ENCODE measurements at places on chromosomes 7 and 10. TPM values are rescaled to one million over a fixed set of nuclear protein-coding genes. Genes with fewer than 3 reads are reported as not detected.
A peak's percentile ranks its signal among the peaks of the same experiment; 100 is the strongest.

GRCh38 chr7:47342296-47343060, 239.4 kb downstream of the TNS3 start:
- no peak overlapping the region for H3K4me3 ChIP-seq
- no peaks in the 10 kb centered on the region for H3K27me3 ChIP-seq
- peaks cover 29% of the 10 kb centered on the region for H3K36me3 ChIP-seq
- DNase-seq: no peak
- no peak overlapping the region for H3K27ac ChIP-seq
- peaks cover 15% of the 10 kb centered on the region for H3K4me1 ChIP-seq

GRCh38 chr10:90087197-90088023, 386.0 kb downstream of the KIF20B start:
- H3K4me1 ChIP-seq: no peaks in the 10 kb centered on the region
- no peaks in the 10 kb centered on the region for H3K27me3 ChIP-seq
- H3K27ac ChIP-seq: no peak overlapping the region
- no peaks in the 10 kb centered on the region for H3K36me3 ChIP-seq
- no peak overlapping the region for H3K4me3 ChIP-seq
- no peak for DNase-seq

DNA sequence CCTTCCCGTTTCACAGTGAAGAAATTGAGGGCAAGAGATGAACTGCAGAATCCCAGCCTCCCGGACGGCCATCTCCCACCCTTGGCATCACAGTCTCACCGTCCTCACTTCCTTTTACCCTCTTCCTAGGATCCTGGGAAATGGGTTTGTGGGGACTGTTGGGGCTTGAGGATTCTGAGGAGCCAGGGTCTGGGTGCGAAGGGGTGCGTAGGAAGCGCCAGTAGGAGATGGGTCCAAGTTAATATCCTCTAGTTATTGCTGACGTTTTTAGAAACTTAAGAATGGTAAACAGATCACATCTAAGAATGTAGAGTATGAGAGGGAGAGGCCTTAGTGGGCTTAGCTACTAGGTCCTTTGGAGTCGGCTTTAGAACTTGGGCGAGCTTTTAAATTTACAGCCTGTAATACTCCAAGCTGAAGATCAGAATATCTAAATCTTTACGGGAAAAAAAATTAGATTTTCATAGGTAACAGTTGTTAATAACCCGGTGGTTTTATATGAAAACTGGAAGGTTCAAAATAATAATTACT, 696 bp downstream of the MALSU1 start:
- peak overlapping the region; percentile 90 for H3K4me3 ChIP-seq
- no peak for DNase-seq

DNA sequence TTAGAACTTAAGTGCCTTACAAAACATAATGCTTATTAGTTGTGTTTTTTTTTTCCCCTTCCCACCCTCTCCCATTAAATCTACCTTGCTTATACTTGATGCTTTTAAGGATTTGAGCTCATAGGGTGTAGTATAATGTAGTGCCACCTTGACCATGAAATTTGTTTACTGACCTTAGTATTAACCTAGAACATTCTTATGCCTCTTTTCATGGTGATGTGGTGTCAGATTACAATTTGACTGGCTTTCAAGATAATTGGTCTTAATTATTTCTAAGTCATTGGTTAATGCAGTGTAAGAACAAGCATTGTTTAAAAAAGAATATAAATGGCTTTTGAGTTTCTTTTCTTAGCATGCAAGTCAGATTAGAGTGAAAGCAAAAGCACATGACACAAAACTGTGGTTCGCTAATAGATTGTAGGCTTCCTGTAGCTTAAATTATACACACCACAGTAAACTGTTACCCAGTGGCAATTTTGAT, 61.8 kb downstream of the ADD3 start:
- no peak for DNase-seq
- peaks cover 34% of the 10 kb centered on the region for H3K4me1 ChIP-seq
- H3K36me3 ChIP-seq: peaks cover 1% of the 10 kb centered on the region
- no peak overlapping the region for H3K4me3 ChIP-seq

DNA sequence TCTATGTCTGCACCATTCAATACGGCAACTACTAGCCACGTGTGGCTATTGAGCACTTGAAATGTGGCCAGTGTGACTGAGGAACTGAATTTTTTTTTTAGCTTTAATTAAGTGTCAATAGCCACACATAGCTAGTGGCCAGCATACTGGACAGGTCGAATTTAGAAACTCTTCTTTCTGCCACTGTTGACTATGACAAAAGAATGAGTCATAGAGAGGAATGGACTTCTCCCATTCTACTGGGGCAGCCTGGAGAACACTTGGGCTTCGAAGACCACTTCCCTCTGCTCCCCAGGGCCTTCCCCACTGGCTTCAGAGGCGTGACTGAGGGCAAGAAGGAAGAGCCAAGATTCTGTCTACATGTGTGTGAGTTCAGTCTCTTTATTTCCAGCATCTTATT, 137.5 kb downstream of the SNX10 start:
- no peak for DNase-seq
- H3K27me3 ChIP-seq: no peaks in the 10 kb centered on the region
- H3K4me3 ChIP-seq: no peak overlapping the region
- H3K4me1 ChIP-seq: no peaks in the 10 kb centered on the region
- H3K36me3 ChIP-seq: peaks cover 2% of the 10 kb centered on the region

GRCh38 chr7:24010495-24010894, 273.5 kb upstream of the NPY start:
- H3K4me3 ChIP-seq: no peak overlapping the region
- H3K27me3 ChIP-seq: no peaks in the 10 kb centered on the region
- DNase-seq: no peak

GRCh38 chr7:22356701-22357310, at the start of gene RAPGEF5:
Gene RAPGEF5, minus strand, starts transcription at chr7:22357154. Its CDS starts 94 bp downstream, at chr7:22357060.
- peaks cover 28% of the 10 kb centered on the region for H3K27me3 ChIP-seq
- peak within 1 kb of the TSS; percentile 66 for H3K27ac ChIP-seq
- peaks cover 5% of the 10 kb centered on the region for H3K36me3 ChIP-seq
- peak within 1 kb of the TSS; percentile 87 for H3K4me3 ChIP-seq

GRCh38 chr10:6782378-6782777, 202.3 kb upstream of the PRKCQ start:
- H3K27me3 ChIP-seq: peaks cover 30% of the 10 kb centered on the region
- no peak for DNase-seq
- peaks cover 6% of the 10 kb centered on the region for H3K4me1 ChIP-seq
- H3K27ac ChIP-seq: no peak overlapping the region
- H3K36me3 ChIP-seq: no peaks in the 10 kb centered on the region
- no peak overlapping the region for H3K4me3 ChIP-seq

- H3K4me1 ChIP-seq: peaks cover 15% of the 10 kb centered on the region
- H3K4me3 ChIP-seq: no peak overlapping the region
- no peak for DNase-seq
- H3K27me3 ChIP-seq: no peaks in the 10 kb centered on the region
- peaks cover 27% of the 10 kb centered on the region for H3K36me3 ChIP-seq
- H3K27ac ChIP-seq: no peak overlapping the region
These were observed 238.9 kb downstream of the TNS3 start for GRCh38 chr7:47343061-47343455.

GRCh38 chr7:133742709-133743538, 384.2 kb upstream of the LRGUK start:
- no peak for DNase-seq
- H3K4me3 ChIP-seq: no peak overlapping the region
- H3K4me1 ChIP-seq: peaks cover 20% of the 10 kb centered on the region
- no peak overlapping the region for H3K27ac ChIP-seq
- H3K27me3 ChIP-seq: no peaks in the 10 kb centered on the region

- no peaks in the 10 kb centered on the region for H3K36me3 ChIP-seq
- no peak overlapping the region for H3K27ac ChIP-seq
- H3K4me1 ChIP-seq: no peaks in the 10 kb centered on the region
- no peak overlapping the region for H3K4me3 ChIP-seq
- DNase-seq: no peak
These were observed 341.6 kb upstream of the KCND2 start for GRCh38 chr7:119931230-119931824.

The EGFR gene
- total RNA-seq: 43.8 TPM

The C7orf57 gene
- not detected for total RNA-seq

The HOXA3 gene
- 85.5 TPM for total RNA-seq

The ZNF804B gene
- not detected for total RNA-seq

The TMEM184A gene
- total RNA-seq: 8.6 TPM

The SCIN gene
- total RNA-seq: 0.47 TPM

All from progenitor cell of endocrine pancreas (in vitro differentiated cells).